MM.1S (cell line): ENCODE measurements at places on chromosomes 11 and 22.

- DNase-seq, result no peak
Measured at GRCh38 chr22:50626314-50626849, 1.6 kb downstream of the ARSA start.

DNA sequence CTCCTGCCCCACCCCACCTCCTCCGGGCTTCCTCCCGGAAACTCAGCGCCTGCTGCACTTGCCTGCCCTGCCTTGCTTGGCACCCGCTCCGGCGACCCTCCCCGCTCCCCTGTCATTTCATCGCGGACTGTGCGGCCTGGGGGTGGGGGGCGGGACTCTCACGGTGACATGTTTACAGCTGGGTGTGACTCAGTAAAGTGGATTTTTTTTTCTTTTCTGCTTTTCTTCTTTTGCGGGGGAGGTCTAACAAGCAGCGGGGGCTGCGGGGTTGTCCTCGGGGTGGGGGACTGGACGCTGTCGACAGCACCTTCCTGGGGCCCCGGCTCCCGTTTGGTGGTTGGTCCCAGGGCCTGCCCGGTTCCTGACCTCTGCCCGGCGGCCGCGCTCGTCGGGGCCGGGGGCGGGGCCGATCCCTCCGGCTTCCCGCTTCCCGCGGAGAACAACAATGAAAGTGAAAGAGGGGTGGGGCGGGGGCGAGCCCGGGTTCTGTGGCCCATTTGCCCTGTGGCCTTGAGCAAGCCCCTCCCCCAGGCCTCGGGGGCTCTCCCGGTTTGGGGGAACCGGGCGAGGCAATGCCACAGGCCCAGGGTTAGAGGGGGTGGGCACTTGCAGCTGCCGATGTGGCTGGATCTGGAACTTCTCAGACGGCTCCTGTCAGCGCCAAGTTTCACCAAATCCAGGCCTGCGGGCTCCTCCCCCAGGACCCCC, 975 bp upstream of the MDK start:
- DNase-seq, result peak; percentile 41

DNA sequence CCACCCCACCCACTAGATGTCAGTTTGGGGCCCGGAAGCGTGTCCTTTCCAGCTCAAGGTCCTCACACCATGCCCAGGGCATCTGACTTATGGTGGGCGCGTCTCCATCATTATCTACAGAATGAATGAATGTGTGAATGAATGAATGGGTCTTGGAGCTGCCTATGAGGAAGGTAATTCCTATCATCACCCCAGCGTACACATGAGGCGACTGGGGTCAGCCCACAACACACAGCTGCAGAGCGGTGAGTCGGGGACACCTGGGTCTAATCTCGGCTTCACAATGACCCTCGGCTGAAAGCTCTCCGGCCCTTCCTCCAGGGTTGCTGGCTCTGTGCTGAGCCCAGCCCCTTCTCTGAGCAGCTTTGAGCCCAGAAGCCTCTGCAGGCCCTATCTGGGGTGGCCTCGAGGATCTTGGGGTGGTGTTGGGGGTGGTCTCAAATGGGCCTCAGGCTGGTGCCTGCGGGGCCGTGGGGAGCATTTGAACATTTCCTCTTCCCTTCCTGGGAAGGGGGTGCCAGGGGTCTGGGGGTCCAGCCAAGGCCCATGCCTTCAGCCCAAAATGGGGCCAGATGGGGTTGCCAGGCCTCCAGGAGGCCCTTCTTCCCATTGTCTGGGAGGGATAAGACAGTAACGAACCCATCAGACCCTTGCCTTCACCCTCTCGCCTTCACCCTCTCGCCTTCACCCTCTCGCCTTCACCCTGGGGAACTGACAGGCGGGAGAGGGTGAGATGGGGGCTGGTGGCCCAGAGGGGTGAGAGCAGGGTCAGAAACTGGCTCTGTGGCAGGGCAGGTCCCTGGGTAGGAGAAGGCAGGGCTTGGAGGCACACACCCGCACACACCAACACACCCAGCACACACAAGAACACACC, 82.4 kb downstream of the MYEOV start:
- no peak for DNase-seq

- no peak for DNase-seq
Measured at GRCh38 chr11:117251506-117251905, 19.0 kb downstream of the RNF214 start.

DNA sequence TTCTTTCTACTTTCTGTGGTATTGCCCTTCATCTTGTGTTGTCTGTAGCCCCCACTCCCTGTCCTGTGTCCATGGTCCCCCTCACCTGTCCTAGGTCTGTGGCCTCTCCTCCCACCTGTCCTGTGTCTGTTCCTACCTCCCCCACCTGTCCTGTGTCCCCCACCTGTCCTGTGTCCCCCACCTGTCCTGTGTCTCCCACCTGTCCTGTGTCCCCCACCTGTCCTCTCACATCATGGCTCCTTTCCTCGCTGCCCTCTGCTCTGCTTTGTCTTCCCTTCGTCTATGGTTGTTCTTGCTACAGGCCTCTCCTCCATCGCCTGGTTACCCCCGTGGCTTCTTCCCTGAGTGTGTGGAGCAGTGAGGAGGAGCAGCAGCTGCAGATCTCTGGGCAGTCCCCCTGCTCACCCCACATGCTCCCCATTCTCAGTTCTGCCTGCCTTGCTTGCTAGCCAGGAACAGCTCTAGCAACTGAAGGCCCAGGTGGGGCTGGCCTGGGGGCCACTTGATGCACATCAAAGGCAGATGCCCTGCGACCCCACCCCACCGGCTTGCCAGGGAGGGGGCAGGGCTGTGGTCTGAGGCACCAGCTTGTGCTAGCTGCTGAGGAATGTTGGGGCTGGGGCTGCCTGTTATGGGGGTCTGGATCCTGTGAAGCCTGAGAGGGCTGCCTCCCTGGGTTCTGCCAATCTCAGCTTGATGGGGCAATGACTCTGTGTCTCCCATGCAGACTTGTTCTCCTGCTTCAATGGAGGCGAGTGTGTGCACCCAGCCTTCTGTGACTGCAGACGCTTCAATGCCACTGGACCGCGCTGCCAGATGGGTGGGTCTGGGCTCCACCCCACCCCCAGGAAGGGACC, 5.6 kb downstream of the OTOG start:
- no peak for DNase-seq

DNA sequence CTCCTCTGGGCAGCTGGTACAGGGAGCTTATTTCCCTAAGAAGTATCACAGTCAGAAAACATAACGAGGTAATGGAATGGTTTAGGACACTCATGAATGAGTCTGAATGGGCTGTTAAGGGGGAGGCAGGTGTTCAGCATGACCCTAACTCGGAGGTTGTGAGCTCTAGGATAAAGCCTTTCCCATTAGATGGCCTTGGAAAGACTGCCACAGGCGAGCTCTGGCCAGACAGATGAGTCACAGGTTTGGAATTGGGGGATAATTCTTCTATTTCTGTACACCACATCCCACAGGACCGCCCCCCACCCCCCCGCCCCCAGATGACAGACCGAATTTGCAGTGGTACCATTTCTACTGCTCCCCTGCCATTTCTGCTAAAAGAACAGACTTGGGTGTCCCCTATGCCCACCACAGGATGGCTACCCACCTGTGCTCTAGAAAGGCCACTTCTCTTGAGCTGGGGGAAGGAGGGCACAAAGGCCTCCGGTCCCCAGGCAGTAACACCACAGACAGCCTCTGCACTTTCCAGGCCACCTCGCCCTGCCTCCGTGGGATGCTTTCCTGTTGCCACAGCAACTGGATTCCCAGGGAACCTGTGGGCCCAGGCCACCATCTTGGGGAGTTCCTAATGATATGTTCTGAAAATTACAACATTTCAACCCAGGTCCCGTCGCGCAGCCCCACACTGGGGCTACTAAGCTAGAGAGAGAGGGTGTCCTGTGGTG, 76.7 kb downstream of the TRIM29 start:
- no peak for DNase-seq

GRCh38 chr11:71247551-71248250, 4.7 kb downstream of the SHANK2 start:
- DNase-seq, result no peak

- DNase-seq, result peak; percentile 76
Measured at GRCh38 chr11:8787372-8787771, 104.8 kb downstream of the RPL27A start.

DNA sequence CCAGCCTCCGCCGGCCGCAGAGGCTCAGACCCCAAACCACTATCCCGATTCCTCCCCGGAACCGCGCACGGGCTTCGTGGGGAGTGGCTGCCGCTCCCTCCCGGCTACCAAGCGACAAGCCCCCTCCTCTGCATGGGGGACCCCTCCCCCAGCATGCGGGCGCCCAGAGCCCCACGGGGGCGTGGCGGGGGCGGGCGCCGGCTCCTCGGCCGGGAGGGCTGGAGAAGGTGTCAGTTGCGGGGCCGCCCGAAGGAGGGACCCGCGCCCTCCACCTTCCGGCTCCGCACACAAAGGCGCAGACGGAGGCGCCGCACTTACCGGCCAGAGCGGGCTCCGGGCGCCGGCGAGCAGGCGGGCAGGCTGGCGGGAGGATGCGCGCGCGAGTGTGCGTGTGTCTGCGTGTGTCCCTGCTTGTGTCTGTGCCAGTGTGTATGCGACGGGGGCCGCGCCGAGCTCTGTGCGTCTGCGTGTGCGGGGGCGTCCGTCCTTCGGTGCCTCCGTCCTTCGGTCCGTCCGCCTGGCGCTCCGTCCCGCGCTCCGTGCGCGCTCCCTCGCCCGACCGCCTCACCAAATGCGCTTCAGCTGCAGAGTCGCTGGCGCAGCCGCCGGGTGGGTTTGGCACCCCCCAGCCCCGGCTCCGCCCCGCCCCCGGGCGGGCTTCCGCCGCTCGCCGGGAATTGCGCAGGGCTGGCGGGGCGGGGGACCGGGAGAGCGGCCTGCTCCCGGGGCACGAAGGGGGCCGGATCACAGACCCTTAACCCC, at the start of gene PTPN5:
PTPN5 (minus strand) TSS at position 592 of the 762 bp plus-strand sequence. CDS start 19,840 bp downstream, outside the sequence.
- no peak for DNase-seq
